Type B pancreatic cell (in vitro differentiated cells): ENCODE measurements at places on chromosomes 13 and 19. TPM values are rescaled to one million over a fixed set of nuclear protein-coding genes. Genes with fewer than 3 reads are reported as not detected.

The PEG3 gene
- total RNA-seq = not detected in 2 replicates

The NUFIP1 gene
- total RNA-seq = 6.9 and 8.7 TPM in 2 replicates

The ZNF345 gene
- total RNA-seq = 10.9 and 12.5 TPM in 2 replicates

The OR4F17 gene
- total RNA-seq = not detected in 2 replicates

The SIGLEC7 gene
- total RNA-seq = not detected in 2 replicates

The ING1 gene
- 17.8 and 18.0 TPM in 2 replicates for total RNA-seq

The LYPD4 gene
- not detected in 2 replicates for total RNA-seq

The ANGPTL8 gene
- not detected in 2 replicates for total RNA-seq
